ENCODE measurements at places on chromosomes 1 and 21.

- peaks cover 5% of the 10 kb centered on the region for H3K4me1 ChIP-seq
- no peaks in the 10 kb centered on the region for H3K36me3 ChIP-seq
- no peaks in the 10 kb centered on the region for H3K27me3 ChIP-seq
- no peak overlapping the region for H3K4me3 ChIP-seq
These were observed 60.8 kb upstream of the PRKACB start for GRCh38 chr1:84083307-84083706.

DNA sequence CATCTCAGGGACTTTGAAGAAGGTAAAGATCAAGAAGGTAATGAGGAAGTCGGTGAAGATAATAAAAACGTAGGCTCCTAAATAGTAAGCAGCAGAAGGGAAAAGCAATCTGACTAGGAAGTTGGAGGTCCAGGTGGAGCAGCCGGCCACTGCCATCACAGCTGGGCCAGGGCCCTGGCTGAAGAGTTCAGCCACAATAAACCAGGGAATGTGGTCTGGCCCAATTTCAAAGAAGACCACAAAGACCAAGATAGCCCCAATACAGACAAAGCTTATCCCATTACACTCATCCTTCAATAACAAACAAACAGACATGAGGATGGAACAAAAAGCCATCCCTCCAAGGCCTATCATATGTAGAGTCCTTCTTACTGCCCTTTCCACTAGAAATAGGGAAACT lies 18.4 kb upstream of the JAK1 start:
- DNase-seq = no peak
- H3K36me3 ChIP-seq = no peaks in the 10 kb centered on the region
- H3K27me3 ChIP-seq = no peaks in the 10 kb centered on the region
- peaks cover 22% of the 10 kb centered on the region for H3K4me1 ChIP-seq
- no peak overlapping the region for H3K4me3 ChIP-seq

GRCh38 chr1:60949154-60949825 lies 133.1 kb upstream of the NFIA start:
- no peak overlapping the region for H3K4me3 ChIP-seq
- H3K4me1 ChIP-seq = peaks cover 12% of the 10 kb centered on the region
- H3K36me3 ChIP-seq = no peaks in the 10 kb centered on the region
- DNase-seq = no peak
- H3K27ac ChIP-seq = peak overlapping the region; percentile 0
- H3K27me3 ChIP-seq = no peaks in the 10 kb centered on the region

- no peaks in the 10 kb centered on the region for H3K4me1 ChIP-seq
- no peaks in the 10 kb centered on the region for H3K27me3 ChIP-seq
- no peak overlapping the region for H3K27ac ChIP-seq
These were observed 10.3 kb downstream of the LDLRAD2 start for GRCh38 chr1:21822349-21822748.

DNA sequence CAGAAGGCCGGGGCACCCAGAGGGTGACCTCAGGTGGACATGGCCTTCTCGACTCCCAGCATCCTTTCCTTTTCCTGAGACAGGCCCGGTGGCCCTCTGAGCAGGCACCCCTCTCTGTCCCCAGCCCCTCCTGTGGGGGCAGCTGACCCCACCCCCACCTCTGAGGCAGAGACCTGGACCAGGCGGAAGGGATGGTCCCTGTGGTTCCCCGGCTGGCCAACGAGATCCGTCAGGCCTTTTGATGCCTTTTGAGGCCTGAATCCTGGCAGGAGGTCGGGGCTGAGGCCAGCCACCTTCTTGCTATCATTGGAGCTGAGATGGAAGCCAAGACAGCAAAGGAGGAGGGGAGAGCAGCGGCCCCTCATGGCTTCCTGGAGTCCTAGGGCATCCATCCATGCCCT lies 50.2 kb upstream of the ACTRT2 start:
- DNase-seq = peak; percentile 57
- H3K36me3 ChIP-seq = no peaks in the 10 kb centered on the region
- peaks cover 69% of the 10 kb centered on the region for H3K27me3 ChIP-seq
- no peaks in the 10 kb centered on the region for H3K4me1 ChIP-seq
- H3K27ac ChIP-seq = no peak overlapping the region

DNA sequence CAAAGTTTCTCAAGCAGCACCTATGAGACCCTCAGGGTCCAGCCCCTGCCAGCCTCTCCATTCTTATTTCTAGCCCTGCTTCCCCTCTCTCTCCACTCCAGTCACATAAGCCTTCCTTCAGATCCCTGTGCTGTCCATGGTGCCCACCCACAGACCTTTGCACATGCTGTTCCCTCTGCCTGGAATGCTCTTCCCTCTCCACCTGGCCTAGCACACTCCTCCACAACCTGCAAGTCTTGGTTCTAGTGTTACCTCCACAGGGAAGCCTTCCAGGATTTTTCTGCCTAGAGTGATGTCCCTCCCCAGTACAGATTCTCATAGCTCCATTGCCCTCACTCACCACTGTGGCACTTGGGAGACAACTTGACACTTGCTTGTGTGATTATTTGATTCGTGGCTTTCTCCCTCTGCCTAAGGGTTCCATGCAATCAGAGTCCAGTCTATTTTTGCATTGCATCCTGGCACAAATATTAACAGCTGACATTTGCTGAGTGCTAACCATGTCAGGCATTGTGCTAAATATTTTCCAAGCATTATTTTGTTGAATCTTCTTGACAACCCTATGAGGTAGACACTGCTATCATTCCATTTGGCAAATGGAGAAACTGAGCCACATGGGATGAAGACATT lies 127.3 kb downstream of the SYF2 start:
- no peaks in the 10 kb centered on the region for H3K36me3 ChIP-seq
- DNase-seq = no peak
- H3K27me3 ChIP-seq = peaks cover 20% of the 10 kb centered on the region
- H3K4me1 ChIP-seq = no peaks in the 10 kb centered on the region
- no peak overlapping the region for H3K4me3 ChIP-seq

GRCh38 chr1:216448011-216448510 lies 24.8 kb upstream of the USH2A start:
- no peak overlapping the region for H3K27ac ChIP-seq
- H3K4me1 ChIP-seq = no peaks in the 10 kb centered on the region
- no peaks in the 10 kb centered on the region for H3K36me3 ChIP-seq
- no peak overlapping the region for H3K4me3 ChIP-seq

DNA sequence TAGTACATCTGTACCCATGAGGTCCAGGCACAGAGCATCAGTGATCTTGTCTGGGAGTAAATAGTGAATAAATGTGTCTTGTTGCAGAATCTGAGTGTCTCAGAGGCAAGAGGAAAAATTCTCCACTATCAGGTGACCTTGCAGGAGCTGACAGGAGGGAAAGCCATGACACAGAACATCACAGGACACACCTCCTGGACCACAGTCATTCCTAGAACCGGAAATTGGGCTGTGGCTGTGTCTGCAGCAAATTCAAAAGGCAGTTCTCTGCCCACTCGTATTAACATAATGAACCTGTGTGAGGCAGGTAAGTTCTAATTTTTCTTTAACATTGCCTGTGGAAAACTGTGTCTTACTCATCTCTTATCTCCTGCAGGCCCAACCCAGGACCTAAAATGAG lies 43.1 kb downstream of the IL12RB2 start:
- H3K4me3 ChIP-seq = no peak overlapping the region
- peaks cover 46% of the 10 kb centered on the region for H3K4me1 ChIP-seq
- no peaks in the 10 kb centered on the region for H3K36me3 ChIP-seq
- H3K27me3 ChIP-seq = no peaks in the 10 kb centered on the region
- DNase-seq = no peak
- H3K27ac ChIP-seq = no peak overlapping the region

GRCh38 chr1:11967028-11967547 lies 13.2 kb upstream of the MFN2 start:
- H3K4me1 ChIP-seq = peaks cover 22% of the 10 kb centered on the region
- no peak overlapping the region for H3K27ac ChIP-seq
- DNase-seq = no peak
- H3K4me3 ChIP-seq = no peak overlapping the region
- H3K27me3 ChIP-seq = no peaks in the 10 kb centered on the region
- peaks cover 45% of the 10 kb centered on the region for H3K36me3 ChIP-seq

- DNase-seq = no peak
- no peaks in the 10 kb centered on the region for H3K36me3 ChIP-seq
- H3K27me3 ChIP-seq = peaks cover 62% of the 10 kb centered on the region
- H3K4me3 ChIP-seq = no peak overlapping the region
- H3K4me1 ChIP-seq = peaks cover 14% of the 10 kb centered on the region
- H3K27ac ChIP-seq = no peak overlapping the region
These were observed 2.6 kb downstream of the GPR25 start for GRCh38 chr1:200875416-200875815.

- no peak overlapping the region for H3K27ac ChIP-seq
- H3K36me3 ChIP-seq = no peaks in the 10 kb centered on the region
- no peaks in the 10 kb centered on the region for H3K4me1 ChIP-seq
These were observed 306.3 kb upstream of the RGS18 start for GRCh38 chr1:191851799-191852595.

- peaks cover 18% of the 10 kb centered on the region for H3K4me1 ChIP-seq
- no peaks in the 10 kb centered on the region for H3K36me3 ChIP-seq
- H3K27me3 ChIP-seq = peaks cover 5% of the 10 kb centered on the region
- no peak overlapping the region for H3K4me3 ChIP-seq
- no peak overlapping the region for H3K27ac ChIP-seq
These were observed 12.8 kb upstream of the LMX1A start for GRCh38 chr1:165369255-165369848.

- H3K4me3 ChIP-seq = no peak overlapping the region
- no peak overlapping the region for H3K27ac ChIP-seq
- H3K27me3 ChIP-seq = no peaks in the 10 kb centered on the region
- H3K36me3 ChIP-seq = no peaks in the 10 kb centered on the region
- no peaks in the 10 kb centered on the region for H3K4me1 ChIP-seq
These were observed 49.9 kb upstream of the TNFSF18 start for GRCh38 chr1:173100476-173101107.

DNA sequence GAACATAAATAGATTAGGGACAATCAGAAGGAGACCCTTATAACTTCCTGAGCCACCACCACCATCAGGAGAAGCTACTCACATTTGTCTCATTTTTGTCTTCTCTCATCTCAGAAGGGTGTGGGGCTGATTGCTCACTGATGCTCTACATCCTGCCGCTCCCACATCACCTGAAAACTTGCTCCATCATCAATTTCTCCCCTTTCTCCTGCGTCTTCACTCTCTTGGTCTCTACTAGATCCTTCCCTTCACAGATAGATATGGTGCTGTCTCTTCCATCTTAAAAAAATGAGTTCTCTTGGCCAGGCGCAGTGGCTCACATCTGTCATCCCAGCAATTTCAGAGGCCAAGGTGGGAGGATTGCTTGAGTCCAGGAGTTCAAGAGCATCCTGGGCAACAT lies 38.4 kb downstream of the C1orf216 start:
- no peak overlapping the region for H3K4me3 ChIP-seq
- no peak overlapping the region for H3K27ac ChIP-seq
- DNase-seq = no peak
- H3K27me3 ChIP-seq = peaks cover 6% of the 10 kb centered on the region
- no peaks in the 10 kb centered on the region for H3K36me3 ChIP-seq

GRCh38 chr1:4421986-4422385 lies 232.4 kb upstream of the AJAP1 start:
- H3K36me3 ChIP-seq = no peaks in the 10 kb centered on the region
- H3K27me3 ChIP-seq = peaks cover 9% of the 10 kb centered on the region
- H3K4me3 ChIP-seq = no peak overlapping the region
- no peak for DNase-seq
- H3K27ac ChIP-seq = no peak overlapping the region

DNA sequence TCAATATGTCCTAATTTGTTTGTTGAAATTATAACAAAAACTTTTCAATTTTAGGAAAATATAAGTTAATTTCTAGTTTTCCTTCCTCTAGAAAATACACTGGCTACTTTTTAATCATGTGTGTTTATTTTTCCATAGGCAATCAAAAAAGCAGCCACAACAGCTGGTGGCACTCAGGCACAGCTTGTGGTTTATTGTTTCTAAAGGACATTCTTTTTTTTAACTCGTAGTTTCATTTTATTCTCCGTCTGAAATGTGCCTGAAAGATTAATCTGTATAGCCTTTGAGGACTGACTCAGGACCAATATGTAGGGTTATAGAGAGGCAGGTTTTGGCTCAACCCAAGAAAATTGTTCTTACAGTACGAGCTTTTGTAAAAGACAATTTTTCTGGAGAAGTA lies 20.7 kb upstream of the STX12 start:
- no peak for DNase-seq
- H3K4me3 ChIP-seq = no peak overlapping the region
- H3K4me1 ChIP-seq = no peaks in the 10 kb centered on the region
- no peaks in the 10 kb centered on the region for H3K27me3 ChIP-seq
- peaks cover 68% of the 10 kb centered on the region for H3K36me3 ChIP-seq
- no peak overlapping the region for H3K27ac ChIP-seq

All from suprapubic skin (tissue), 4 donors.